ENCODE measurements at places on chromosomes 13 and 19.

- DNase-seq: peak; percentile 57
Measured at GRCh38 chr13:46551410-46552302, 1.3 kb upstream of the LRCH1 start.

DNA sequence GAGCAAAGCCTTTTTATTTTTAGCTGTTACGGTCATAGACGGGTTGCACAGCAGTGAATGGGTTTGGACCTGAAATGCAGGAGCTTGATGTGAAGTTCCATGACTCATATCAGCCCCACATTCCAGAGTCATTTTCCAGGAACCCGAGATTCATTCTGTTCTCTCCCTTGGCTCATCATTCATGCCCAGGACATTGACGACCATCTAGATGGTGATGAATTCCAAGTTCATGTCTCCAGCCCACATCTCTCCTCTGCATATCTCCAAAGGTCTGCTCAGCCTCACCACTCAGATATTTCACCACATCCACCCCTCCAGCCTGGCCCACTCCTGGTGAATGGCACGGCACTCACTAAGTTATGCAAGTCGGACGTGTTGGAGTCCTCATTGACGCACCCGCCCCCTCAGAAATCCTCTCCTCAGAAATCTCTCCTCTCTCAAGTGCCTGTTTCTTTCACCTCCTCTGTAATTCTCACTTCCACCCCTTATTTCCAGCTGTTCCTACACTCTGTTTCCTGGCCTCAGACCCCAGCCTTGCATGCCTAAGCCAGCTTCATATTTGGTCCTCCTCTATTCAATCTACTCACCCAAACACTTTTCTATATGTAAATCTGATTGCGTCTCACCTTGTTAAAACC is 83.1 kb downstream of the ALOX5AP start:
- no peak for DNase-seq

DNA sequence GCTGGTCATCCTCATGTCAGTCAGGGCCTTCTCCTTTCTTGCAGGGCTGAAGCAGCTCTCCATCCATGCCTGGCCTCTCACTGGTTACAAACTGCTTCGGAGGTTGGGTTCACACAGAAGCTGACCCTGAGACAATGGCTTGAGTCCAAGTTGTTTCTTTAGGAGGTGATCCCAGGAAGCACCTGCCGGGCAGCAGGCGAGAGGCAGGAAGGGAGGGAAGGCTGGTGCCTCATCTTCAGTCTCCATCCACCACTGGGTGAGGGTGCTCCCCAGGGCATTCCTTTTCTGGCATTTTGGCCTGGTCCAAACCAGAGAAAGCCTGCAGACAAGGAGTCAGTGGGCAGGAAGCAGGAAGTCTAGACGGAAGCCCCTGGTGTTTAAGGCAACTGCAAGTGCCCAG is 17.6 kb upstream of the SPATA13 start:
- DNase-seq: no peak

GRCh38 chr13:43776006-43776405 is 10.8 kb downstream of the ENOX1 start:
- no peak for DNase-seq

DNA sequence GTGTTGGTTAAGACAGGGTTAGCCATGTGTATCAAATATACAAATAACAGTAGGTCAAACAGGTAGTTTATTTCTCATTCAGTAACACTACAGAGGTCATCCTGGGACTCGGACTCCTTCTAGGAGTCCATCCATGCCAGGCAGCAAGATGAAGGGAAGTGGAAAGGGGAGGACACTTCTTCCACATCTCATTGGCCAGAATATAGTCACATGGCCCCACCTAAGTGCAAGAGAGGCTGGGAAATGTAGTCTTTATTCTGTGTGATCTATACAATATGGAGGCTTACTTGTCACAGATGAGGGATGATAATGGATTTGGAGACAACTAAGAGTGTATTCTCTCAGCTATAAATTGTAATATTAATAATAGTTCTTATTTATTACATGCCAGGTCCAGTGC is 31.1 kb downstream of the RDH8 start:
- DNase-seq: peak; percentile 45

DNA sequence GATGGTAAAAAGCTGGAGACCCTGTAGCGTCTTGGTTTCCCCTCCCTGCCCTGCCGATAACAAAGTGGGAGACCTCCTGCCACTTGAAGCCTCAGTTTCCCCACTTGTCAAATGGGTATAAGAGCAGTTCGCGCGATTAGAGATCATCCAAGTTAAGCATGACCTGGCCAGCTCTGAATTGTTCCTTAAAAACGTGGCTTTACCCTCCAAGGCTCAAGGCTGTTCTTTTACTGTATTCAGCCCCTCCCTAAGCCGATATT is 421 bp downstream of the TNPO2 start:
- no peak for DNase-seq

All from GM13977 (cell line).